ENCODE measurements at places on chromosomes 1 and 21. TPM values are rescaled to one million over a fixed set of nuclear protein-coding genes. Genes with fewer than 3 reads are reported as not detected.

- DNase-seq: no peak
These were observed 22.4 kb downstream of the SMYD2 start for GRCh38 chr1:214303141-214303930.

- no peak for DNase-seq
These were observed at the start of gene TSPAN2 for GRCh38 chr1:115089420-115090185. Gene TSPAN2, minus strand, starts transcription at chr1:115089503. Its CDS starts 71 bp downstream, at chr1:115089432.

GRCh38 chr1:25204797-25205480 lies 27.4 kb downstream of the SYF2 start:
- no peak for DNase-seq

GRCh38 chr1:185960422-185961321 lies 226.5 kb downstream of the HMCN1 start:
- no peak for DNase-seq

DNA sequence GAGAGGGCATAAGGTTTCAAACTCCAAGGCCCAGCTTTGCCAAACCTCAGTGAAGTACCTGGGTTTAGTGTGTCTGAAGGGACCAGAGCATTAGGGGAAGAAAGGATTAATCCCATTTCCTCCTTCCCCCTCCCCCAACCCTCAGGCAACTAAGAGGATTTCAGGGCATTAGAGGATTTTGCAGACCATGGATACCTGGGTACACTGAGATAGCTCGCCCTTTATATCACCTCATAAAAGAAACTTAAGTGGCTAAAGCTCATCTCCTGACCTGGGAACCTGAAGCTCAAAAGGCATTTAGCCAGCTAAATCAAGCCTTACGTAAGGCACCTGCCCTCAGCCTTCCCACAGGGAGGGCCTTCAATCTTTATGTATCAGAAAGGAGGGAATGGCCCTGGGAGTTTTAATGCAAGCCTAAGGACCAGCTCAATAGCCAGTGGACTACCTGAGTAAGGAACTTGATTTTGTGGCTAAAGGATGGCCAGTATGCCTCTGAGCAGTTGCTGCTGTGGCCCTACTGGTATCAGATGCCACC lies 26.4 kb upstream of the SMYD3 start:
- no peak for DNase-seq

DNA sequence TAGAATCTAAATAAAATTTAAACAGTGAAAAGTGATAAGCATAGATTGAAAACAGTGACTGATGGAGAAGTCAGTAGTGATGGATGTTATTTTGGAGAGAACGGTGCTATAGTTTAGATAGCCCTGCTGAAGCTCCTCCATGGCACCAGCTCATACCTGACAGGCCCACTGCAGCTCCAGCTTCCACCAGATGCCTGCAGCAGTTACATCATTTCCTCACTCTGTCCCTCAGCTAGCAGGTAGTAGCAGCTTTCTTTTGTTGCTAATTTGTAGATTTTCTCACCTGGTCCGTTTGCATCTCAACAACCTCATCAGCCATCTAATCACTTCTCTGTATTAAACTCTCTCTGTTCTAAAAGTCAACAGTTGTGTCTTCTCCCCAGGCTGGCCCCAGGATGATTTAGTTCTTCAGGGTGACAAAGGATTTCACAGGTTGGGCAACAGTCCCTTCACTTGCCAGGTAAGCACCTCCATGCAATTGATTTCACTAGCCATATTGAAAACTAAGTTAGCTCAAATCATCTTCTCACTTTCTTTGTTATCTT lies 128.3 kb downstream of the LMX1A start:
- DNase-seq: no peak

- no peak for DNase-seq
These were observed 185.1 kb upstream of the GREM2 start for GRCh38 chr1:240797050-240797449.

- DNase-seq: no peak
These were observed 40.2 kb downstream of the PIK3CD start for GRCh38 chr1:9691691-9692090.

DNA sequence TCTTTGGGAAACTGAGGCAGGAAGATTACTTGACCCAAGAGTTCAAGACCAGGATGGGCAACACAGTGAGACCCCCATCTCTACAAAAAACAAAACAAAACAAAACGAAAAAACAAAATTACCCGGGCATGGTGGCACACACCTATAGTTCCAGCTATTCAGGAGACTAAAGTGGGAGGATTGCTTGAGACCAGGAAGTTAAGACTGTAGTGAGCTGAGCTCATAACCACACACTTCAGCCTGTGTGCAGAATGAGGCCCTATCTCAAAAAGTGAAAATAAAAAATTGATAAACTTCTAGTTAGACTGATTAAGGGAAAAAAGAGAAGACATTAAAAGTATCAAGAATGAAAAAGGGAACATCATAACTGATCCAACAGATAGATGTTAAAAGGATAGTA lies 154.0 kb downstream of the RHOU start:
- no peak for DNase-seq

DNA sequence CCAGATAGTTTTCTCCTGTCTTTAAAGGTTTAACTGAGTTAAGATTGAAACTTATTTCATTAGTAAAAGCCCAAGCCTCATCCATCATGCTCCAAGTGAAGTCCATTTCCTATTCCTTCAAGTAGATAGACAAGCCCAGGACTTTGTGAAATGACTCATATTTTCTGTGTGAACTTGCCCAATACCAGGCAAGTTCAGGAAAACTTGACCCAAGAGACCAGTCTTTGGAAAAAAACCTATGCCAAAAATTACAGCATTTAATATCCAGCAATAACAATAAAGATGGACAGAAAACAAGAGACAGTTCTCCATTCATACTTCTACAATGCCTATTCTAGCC lies 405 bp upstream of the RAB29 start:
- DNase-seq: no peak

- DNase-seq: no peak
These were observed 404.9 kb downstream of the LTN1 start for GRCh38 chr21:28587748-28588147.

GRCh38 chr1:232456714-232457113 lies 173.2 kb downstream of the SIPA1L2 start:
- no peak for DNase-seq

GRCh38 chr1:3668585-3669300 lies 16.4 kb downstream of the TP73 start:
- DNase-seq: no peak

- DNase-seq: peak; percentile 76
These were observed at the start of gene SH3BGRL3 for GRCh38 chr1:26279456-26280332. Gene SH3BGRL3, plus strand, starts transcription at chr1:26280086. Its CDS starts 70 bp downstream, at chr1:26280156.

The C1orf94 gene
- total RNA-seq: not detected

The CFHR4 gene
- total RNA-seq: not detected

The STUM gene
- total RNA-seq: 1.9 TPM

The C1orf185 gene
- total RNA-seq: not detected

The VANGL2 gene
- 0.94 TPM for total RNA-seq

The RIPPLY3 gene
- not detected for total RNA-seq

The SPRR2F gene
- total RNA-seq: not detected

All from omental fat pad (tissue), 4 donors.